ENCODE measurements at places on chromosomes 3 and 15. TPM values are rescaled to one million over a fixed set of nuclear protein-coding genes. Genes with fewer than 3 reads are reported as not detected.
A peak's percentile ranks its signal among the peaks of the same experiment; 100 is the strongest.

GRCh38 chr15:56973463-56973862 is 55.0 kb downstream of the TCF12 start:
- no peak for DNase-seq

- DNase-seq: no peak
These were observed 49.2 kb downstream of the CORO2B start for GRCh38 chr15:68627995-68628394.

DNA sequence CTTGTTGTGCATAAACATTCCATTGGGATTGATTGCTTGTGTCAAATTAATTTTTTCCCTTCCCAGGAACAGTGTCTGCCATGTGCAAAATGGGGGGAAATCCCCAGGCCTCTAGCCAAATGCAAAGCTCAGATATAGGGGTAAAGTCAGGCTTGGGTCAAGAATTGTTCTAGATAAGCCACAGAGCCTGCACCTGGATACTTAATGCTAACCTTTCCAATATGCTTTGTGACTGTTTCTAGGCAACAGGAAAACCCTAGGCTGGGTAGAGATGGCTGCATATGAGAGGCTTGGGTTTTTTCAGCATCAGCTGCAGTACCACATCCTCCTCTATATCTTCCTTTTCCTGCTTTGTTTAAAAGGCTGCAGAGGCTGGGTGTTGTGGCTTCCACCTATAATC is 61.9 kb upstream of the ROPN1 start:
- DNase-seq: peak; percentile 37

EHD4 gene
- polyA plus RNA-seq: 7.8 TPM

DNA sequence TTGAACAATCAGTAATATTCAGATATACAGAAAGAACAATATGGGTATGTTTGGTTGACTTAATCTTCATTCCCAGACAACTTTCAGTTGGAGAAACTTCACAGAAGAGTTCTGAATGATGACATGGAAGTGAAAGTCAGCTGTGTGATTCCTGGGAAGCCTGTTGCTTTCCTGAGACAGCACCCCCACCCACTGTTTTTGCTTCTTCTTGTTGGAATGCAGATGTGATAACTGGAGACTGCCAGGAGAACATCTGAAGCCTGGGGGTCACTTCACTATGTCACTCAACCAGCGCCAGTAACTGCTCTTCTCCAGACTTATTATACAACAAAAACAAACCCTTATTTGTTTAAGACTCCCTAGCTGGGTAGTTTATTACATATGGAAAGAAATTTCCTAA is 599.4 kb downstream of the ZIC1 start:
- no peak for DNase-seq

GOLGA6B gene
- not detected for polyA plus RNA-seq

GRCh38 chr15:61671736-61672135 is 388.5 kb downstream of the VPS13C start:
- DNase-seq: no peak

DNA sequence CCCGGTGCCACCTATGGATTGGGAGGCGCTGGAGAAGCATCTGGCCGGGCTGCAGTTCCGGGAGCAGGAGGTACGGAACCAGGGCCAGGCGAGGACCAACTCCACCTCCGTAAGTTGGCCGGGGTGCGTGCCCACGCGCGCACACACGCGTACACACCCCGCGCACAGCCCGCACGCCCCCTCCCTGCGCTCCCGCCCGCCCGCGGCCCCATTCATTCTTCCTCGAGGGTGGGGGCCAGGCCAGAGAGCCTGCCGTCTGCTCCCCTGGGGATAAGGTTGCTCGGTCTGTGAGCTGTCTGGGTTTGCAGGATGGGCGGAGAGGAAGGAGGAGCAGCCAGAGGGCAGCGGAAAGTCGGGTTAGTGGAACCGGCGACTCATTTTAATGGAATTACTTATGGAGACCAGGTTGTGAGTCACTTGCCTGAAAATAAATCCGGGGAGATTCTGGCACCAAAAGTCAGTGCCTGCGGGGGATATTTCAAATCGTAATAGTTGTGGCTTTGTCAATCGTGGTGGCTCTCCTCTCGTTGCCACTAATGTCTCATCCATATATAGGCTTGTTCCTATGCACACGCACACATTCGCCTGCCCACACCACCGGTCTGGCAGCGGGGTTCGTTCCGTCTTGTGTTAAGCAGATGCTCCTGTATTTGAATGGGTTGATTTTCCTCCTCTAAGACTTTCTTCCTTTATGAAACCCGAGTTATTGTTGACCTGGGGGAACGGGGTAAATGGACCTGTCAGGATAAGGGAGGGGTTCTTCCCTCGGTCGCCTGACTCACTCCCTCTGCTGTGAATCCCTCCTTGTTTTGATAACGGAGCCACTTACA is 223.4 kb upstream of the IL12A start:
- DNase-seq: peak; percentile 70

RASGRP1 gene
- polyA plus RNA-seq: 1.3 TPM

GRCh38 chr3:45939341-45939771 is 3.9 kb upstream of the CXCR6 start:
- no peak for DNase-seq

DNA sequence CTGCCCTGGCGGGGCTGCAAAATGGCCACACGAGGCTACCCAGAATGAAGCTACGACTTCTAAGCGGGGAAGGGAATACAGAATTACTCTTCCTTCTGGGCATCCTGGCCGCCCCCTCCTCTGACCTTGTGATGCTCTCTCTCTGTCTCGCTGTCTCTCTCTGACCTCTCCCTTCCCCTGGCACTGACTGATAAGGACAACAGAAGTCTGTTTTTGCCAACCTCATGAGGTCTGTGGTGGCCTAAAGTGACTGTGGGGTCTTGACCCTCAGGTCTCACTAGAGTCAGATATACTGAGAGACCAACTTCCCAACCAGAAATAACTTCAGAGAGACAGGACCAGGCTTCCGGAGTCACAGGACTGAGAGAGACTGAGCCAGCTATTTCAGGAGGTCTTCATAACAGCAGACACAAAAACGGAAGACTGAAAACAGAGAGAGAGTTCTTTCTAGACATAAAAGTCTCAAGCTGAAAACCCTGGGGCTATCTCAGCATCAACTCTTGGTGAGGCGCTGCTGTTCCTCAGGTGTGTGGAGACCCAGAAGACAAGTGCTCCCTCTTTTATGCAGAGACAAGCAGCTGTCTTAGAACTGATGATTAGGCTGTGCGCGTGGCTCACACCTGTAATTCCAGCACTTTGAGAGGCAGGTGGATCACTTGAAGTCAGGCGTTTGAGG is 38.2 kb upstream of the CFAP161 start:
- DNase-seq: no peak

DNA sequence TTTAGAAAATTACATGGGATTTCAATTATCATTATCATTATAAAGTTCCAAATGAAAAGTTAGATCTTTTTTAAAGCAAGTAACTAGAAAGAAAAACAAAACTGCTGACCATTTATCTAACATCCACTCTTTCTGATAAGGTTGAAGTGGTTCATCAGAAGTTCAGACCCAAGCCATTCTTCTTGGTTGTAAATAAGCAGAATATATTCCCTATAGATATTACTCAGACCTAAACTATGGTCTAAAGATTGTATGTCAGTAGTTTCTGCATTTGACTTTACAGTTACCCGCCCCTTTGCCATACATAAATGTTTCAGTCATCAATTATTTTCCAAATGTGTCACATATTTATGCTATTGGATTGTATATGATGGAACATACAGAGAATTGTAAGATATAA is 136.7 kb downstream of the PLOD2 start:
- DNase-seq: no peak

LMCD1 gene
- 8.8 TPM for polyA plus RNA-seq

RASGRF1 gene
- 9.4 TPM for polyA plus RNA-seq

AQP9 gene
- 0.32 TPM for polyA plus RNA-seq

RTP3 gene
- not detected for polyA plus RNA-seq

ST3GAL6 gene
- 1.7 TPM for polyA plus RNA-seq

DNA sequence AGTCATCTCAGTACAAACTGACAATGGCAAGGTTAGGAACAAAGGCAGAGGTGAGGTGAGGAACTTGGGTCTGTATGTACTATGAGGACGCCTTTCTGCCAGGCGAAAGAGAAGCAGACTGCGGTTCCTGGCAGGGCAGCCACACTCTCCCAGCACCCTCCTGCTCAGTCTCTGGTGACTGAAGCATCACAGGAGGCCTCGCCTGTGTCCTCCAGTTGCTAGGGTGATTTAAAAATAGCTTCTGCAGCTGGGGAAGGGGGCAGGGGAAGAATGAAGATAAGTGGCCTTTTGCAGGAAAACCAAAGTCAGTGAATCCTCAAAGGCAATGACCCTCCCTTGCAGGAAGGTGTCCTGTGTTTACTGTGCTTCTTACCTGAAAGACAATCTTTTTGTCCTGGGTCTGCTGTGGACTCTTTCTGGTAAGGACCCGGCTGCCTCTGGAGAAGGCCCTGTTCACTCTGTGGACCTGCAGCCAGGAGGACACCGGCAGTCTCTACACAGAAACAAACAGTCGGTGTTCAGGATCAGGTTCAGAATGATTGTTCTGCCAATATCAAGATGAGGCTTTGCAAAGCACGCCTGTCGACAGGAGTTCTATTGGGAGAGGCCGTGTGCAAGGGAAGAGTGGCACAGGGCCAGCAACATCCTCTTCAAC is 65.7 kb upstream of the DGKG start:
- DNase-seq: peak; percentile 46

DNA sequence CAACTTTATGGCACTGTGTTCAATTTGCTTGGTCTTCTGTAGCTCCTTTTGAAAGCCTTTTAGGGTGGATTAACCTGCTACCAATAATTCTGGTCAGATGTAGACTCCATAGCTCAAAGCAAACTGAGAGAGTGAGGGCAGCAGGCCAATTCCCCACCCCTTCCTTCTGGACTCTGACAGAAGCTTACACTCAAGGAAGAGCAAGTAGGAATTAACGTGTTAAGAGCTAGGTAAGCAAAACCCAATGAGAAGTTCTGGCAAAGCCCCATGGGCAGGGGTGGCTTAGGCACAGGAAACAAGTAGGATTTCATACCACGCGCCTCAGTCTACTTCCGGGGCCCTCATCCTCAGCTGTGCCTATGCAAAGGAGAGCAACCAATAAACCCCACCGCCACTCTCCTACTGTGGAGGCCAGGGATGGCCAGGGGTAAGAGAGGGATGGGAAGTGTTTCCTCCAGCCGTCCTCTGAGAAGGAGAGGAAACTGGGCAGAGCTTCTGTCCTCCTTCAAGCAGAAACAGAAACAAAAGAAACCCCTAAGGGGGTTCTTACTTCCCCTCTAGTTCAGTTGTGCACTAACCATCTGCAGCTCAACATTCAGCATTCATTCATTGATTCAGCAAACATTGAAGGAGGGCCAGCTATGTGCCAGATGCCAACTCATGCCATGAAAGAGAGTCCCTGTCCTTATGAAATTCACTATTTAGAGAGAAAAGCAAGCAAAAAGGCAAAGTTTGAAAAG is 12.6 kb downstream of the CCR5 start:
- no peak for DNase-seq

SLC22A14 gene
- polyA plus RNA-seq: not detected

DNA sequence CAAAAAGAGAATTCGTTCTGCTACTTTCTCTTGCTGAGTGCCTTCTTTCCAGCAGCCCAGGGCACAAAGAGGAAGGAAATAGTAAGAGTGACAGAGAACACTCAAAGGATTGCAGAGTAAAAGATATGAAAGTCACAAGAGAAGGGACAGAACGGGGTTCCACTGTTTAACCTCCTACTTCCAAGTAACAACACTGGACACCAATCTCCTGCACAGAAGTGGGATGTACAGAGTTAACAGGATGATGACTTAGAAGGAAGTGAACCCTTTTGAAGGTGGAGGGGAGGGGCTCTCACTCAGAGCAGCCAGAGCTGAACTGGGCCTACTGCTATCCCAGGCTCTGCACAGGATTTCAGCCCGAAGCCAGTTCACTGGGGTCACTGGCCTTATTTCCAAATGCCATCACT is 130.1 kb upstream of the PRICKLE2 start:
- no peak for DNase-seq

- DNase-seq: no peak
These were observed 240.9 kb upstream of the STT3B start for GRCh38 chr3:31291818-31292217.

GRCh38 chr15:39285071-39285470 is 295.8 kb upstream of the THBS1 start:
- no peak for DNase-seq

CSPG4 gene
- 11.3 TPM for polyA plus RNA-seq

- peak; percentile 64 for DNase-seq
These were observed 533.1 kb upstream of the NAALADL2 start for GRCh38 chr3:174325834-174326700.

GPR160 gene
- 0.68 TPM for polyA plus RNA-seq

DNA sequence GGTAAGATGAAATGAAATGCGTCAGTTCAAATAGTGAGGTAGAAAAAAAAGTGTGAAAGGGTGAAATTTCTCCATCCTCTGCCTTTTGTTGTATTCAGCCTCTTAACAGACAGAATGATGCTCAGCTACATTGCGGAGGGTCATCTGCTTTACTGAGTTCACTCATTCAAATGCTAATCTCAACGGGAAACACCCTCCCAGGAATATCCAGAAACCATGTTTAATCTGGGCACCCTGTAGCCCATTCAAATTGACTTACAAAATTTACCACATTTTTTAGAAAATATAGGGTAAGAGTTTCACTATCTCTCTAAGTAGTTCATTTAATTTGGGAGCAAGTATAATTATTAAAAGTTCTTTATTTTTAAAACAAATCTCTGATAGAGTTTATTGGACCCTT is 42.9 kb downstream of the C3orf38 start:
- no peak for DNase-seq

DNA sequence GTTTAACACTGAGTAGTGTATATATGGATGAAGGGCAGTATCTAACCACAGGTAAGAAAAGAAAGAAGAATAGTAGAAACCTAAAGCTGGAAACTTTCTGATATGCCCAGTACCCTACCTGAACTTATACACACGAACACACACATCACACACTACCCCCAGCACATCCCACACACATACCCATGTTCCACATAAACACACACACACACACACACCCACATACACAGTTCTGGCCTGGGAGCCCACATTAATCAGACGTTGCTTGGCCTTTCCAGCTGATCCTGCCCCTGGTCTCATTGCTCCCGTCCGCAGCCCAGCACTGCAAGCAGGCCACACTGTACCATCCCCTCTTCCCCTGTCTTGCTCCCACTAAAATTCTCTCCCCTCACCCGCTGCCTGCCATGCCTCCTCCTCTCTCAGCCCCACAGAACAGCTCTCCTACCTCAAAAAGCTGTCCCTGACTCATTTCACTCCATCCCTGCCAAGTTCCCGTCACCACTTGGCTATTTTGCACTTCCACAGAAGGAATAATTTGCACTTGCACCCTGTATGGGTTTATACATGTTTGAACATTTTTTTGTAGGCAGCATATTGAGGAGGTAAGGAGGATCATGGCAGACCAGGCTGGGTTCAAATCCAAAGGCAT is 185.8 kb upstream of the PPP2R3A start:
- no peak for DNase-seq

CELF6 gene
- polyA plus RNA-seq: 8.6 TPM

DNA sequence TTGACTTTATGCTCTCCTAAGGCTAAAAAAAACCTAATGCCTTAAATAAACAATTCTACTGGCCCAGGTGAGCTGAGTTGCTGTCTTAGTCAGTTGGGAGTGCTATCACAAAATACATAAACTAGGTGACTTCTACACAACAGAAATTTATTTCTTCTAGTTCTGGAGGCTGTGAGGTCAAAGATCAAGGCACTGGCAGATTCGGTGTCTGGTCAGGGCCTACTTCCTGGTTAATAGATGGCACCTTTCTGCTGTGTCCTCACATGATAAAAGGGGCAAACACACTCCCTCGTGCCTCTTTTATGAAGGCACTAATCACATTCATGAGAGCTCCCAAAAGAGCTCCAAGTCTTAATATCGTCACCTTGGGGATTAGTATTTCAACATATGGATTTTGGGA is 11.5 kb upstream of the TBL1XR1 start:
- DNase-seq: no peak

Data from brain (organoid and tissue), 16 donors.